Epithelial cell of prostate (primary cell): ENCODE measurements at places on chromosomes 4 and X.

DNA sequence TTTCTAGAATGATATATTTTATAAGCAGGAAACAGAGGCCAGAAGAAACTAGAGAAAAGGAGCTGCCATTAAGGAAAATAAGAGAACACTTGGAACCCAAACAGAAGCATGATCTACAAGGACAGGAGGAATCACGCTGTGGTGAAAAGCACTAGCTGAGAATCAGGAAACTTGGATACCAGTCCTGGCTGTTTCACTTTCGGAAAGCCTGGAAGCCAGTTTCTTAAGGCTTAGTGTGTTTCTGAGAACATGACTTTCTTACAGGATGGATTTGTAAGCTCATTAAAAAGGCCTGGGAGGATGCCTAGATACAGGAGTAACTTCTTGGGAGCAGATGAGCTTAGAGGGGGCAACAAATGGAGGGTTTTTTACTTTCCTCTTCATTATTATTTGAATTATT, 36.9 kb downstream of the TLL1 start:
- no peak for DNase-seq

DNA sequence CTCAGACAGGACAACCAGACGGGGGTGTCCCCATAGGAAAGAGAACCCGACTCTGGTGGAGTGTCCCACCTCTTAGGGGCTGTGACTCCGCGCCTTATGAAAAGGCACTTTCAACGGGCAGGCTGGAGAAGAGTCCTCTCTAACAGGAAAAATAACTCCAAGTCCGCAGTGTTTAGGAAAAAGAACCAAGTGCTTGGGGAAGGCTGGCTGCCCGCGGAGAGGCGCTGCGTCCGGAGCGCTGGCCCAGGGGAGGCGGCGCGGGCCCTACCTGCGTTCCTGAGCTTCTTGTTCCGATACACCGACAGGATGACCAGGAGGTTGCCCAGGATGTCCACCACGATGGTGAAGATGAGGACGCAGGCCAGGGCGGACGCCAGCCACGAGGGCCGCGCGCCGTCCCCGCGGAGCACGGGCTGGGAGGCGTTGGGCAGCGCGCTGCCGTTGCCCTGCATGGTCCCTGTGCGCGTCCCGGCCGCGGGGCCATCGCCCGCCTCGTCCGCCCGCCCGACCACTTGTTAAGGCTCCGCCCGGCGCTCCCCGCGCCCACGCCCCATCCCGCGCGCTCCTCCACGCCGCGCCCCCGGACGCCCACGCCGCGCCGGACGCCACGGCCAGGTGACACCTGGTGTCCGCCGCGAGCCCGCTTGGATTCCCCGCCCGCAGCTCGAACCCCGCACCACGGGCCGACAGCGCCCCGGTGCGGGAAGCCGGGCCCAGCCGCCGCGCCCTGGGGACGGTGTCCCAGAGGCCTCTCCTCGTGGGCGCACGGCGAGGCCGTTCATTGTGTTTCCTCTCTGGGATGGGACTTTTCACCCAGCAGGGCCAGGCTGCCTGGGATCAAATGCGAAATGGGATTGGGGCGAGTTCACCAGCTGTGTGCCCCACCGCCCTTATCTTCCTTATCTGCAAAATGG, at the start of gene MTNR1A:
Gene MTNR1A (minus strand): TSS at position 654 of the 914 bp plus-strand sequence. CDS start 202 bp downstream, at position 452.
- no peak for DNase-seq

DNA sequence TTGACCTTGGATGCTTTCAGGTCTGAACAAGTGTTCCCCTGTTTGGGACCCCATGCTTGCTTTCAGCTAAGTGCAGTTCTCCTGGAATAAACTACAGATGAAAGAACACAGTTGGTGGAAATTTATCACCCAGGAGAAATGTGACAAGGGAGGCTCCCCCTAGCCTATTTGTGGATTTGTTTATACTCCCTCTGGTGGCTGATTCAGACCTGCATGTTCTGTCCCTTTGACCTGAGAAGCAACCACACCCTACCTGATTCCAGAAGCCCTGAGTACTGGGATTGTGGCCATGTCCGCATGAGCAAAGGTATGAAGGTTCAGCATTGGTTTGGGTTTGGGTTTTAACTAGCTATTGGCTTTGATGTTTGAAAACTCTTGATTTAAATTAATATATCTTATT, 440.9 kb downstream of the MID1IP1 start:
- DNase-seq, result peak; percentile 6

- DNase-seq, result no peak
Measured at GRCh38 chr4:101696276-101697010, 94.1 kb upstream of the BANK1 start.

GRCh38 chrX:96710031-96710430, 25.4 kb downstream of the DIAPH2 start:
- DNase-seq, result no peak

DNA sequence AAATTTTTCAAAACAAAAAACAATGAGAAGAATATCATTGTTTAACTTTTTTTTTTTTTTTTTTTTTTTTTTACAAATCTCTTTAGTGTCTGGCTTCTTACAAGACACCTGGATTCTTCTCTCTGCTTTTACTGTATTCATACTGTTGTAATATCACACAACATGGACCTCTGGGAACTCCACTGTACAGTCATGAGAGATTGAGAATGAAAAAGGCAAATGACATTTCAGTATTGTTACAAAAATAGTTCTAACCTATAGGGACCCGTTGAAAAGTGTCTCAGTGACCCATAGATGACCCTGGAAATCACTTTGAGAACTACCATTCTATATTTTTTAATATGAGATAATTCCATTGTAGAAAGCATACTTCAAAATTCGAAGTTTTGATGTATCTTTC, 124.4 kb downstream of the SLIT2 start:
- no peak for DNase-seq

DNA sequence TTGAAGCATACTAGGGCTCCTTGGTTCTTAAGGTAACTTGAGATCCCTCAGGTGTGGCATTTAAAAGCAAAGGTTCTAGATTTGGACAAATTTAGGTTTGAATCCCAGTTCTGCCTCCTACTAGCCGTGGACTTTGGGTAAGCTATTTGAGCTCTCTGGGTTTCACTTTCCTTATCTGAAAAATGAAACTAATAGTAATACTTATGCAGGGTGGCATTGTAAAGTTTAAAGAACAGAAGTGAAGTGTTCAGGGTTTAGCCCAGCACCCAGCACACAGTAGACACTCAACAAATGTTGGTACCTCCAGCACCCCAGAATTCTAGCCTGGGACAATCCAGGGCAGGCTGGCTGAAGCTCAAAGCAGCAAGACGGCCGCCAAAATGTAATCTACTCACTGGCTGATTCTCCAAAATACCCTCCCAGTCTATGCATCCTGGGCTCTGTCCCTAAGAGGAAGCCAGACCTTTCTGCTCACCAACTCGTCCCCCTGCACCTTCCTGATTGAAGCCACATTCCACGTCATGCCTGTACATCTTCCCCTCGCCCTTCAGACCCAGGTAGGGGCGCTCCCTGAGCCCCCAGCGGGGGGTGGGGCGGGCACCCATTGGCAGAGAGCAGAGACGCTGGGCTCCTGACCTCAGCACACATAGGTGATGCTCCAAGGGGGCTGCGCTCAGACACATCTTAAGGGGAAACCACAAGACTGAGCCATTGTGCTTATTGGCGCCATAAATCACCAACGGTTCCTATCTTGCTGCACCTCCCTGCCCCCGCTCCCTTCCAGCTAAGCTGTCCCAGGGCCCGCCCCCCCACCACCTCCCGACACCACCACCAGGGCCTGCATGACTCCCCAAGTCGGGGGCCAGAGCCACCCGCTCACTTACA, 160.6 kb downstream of the BCOR start:
- no peak for DNase-seq

- no peak for DNase-seq
Measured at GRCh38 chr4:16860516-16860915, 37.9 kb downstream of the LDB2 start.

GRCh38 chr4:5798462-5798861, 87.5 kb downstream of the EVC start:
- no peak for DNase-seq

DNA sequence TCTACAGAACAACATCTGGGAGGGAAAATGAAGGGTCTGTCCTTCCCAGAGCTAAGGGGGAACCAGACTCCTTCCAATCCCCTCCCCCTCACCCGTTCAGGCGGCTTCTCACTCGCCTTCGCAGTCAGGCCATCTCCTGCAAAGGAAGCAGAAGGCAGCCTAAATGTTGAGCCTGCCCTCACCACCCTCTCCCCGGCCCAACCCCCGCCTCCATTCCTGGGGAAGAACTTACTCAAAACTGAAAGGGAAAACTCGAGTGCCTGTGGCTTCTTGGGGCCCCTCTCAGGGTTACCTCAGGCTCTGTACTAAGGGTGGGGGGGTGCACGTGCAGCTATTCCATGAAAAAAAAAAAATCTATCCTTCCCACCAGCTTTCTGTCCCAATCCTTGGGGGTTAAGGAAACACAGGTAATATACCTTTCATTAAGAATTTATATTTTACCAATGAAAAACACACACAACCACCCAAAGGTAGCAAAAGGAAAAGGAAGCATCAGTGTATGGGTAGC, 2.4 kb downstream of the ZMYM3 start:
- DNase-seq, result no peak

GRCh38 chr4:1880332-1880731, 9.1 kb downstream of the NSD2 start:
- no peak for DNase-seq

- no peak for DNase-seq
Measured at GRCh38 chr4:22487328-22487727, 28.5 kb downstream of the ADGRA3 start.

- DNase-seq, result no peak
Measured at GRCh38 chr4:150231107-150231770, 153.0 kb downstream of the DCLK2 start.

GRCh38 chrX:124679199-124679598, 332.8 kb downstream of the SH2D1A start:
- DNase-seq, result no peak

DNA sequence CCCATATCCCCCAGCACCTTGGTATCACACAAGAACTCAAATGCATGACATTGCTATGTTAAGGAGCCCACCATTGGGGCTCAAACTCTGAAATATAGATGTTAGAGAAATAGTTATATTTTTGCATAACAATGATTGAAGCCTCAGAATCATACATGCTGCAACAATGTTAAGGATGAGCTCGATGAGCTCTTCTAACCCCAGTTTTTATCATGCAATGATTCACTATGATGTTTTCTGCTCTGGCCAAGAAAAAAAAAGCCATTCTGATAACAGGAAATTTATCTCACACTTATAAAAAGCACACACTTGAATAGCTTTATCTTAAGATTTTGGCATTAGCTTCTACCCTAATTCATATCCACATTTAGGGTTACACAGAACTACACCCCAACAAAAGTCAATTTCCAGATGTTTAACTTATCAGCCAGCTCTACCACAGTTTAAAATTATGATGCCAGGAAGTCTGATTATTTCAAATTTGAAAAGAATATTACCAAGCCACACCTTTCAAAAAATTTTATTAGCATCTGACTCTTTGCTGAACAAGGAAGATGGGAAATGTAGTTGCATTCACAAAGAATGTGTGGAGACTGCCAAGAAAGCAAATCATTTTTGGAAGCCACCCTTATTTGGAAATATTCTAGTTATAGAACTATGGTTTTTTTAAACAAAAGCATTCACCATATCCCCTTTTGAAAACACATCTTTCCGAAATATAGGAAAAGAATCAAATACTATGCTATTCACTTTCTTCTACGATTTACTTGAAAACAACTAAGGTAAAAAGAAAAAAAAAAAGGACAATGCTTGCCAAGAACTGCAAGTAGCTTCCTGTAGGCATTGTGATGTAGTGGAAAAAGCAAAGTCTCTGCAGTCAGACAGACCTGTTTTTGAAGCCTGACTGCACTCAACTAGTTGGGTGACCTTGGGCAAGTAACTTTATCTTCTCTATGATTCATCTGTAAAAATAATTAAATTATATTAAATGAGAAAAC, 100.8 kb upstream of the PLS3 start:
- no peak for DNase-seq

- peak; percentile 16 for DNase-seq
Measured at GRCh38 chr4:137819964-137820383, 287.7 kb upstream of the PCDH18 start.

GRCh38 chr4:76420762-76421581, at the start of gene CCDC158:
Gene CCDC158, minus strand, starts transcription at chr4:76421141. Its CDS starts 17,934 bp downstream, at chr4:76403207.
- no peak for DNase-seq

- DNase-seq, result no peak
Measured at GRCh38 chr4:148182230-148182911, 259.8 kb downstream of the NR3C2 start.

DNA sequence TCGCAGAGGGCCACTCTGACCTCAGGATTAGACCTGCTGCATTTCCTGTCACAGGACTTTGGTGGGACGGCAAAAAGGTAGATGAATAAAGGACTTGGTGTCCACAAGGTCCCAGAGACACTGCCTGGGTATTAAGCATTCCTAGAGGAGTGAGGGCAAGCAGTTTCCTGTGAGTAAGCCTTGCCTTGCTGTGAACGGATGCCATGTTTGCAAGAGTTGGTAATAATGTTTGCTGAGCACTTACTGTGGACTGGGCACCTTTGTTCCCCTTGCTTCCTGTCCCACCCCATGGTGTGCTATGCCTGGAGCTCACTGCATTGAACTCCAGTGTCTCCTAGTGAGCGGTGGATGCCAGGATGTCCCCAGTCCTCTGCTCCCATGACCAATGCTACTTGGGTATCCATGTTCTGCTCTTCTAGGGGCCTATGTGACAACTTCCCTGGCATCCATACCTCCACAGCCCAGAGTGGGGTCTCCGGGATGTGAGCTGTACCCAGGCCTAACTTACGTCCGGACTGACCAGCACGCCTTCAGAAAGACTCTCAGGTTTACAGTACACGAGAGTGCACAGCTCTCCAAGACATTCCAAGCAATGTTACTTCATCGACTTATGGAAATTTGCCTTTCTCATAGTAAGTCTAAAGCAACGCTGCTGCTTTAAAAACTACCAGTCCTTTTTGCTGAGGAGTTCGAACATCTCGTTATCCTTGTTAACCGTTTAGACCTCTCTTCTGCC, 95.5 kb upstream of the MSX1 start:
- no peak for DNase-seq

DNA sequence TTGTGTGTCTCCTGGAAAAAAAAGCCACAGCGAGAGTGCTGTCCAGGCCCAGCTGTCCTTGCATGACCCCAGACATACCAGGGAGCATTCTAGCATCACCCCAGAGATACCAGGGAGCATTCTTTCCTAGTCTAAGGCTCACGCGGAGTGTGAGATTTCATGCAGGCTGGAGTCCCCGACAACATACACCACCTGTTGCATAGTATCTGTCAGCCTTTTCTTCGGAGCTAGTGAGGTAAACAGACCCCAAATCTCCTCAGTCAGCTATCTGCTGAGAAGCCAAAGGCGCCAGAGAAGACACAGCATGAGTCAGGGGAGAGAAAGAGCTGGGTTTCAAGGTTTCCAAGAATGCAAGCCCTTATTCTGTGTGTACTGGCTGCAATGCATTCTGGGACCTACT, 23.1 kb upstream of the ZXDA start:
- DNase-seq, result no peak

GRCh38 chr4:48024522-48024921, 8.0 kb downstream of the NIPAL1 start:
- no peak for DNase-seq
